ENCODE measurements at places on chromosomes 12 and 14.

GRCh38 chr14:92421751-92422150 lies 91.8 kb upstream of the RIN3 start:
- no peak for DNase-seq

DNA sequence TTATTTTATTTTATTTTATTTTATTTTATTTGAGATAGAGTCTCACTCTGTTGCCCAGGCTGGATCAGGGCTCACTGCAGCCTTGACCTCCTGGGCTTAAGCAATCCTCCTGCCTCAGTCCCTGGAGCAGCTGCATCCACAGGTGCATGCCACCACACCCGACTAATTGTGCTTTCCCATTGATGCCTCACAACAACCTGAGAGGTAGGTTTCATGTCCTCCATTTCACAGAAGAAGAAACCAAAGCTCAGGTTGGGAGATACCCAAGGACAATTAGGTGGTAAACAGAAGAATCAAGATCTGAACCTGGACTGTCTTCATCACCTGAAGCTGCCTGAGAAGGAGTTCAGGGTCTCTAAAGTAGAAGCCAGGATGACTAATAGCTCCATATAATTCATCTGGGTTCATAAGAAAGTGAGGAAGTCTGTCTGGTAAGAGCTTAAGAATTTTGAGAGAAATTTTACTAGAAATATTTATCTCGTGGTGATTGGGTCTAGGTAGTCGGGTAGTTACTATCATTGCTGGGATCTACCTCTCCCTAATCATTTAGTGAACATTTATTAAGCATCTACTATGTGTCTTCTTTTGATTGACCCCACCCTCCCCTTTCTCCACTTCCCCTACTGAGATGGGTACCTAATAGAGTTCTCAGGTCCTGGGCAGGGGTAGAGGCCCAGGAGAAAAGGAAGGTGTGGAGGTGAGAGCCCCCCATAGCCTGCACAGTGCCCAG lies 23.2 kb upstream of the ATP5MC2 start:
- no peak for DNase-seq

DNA sequence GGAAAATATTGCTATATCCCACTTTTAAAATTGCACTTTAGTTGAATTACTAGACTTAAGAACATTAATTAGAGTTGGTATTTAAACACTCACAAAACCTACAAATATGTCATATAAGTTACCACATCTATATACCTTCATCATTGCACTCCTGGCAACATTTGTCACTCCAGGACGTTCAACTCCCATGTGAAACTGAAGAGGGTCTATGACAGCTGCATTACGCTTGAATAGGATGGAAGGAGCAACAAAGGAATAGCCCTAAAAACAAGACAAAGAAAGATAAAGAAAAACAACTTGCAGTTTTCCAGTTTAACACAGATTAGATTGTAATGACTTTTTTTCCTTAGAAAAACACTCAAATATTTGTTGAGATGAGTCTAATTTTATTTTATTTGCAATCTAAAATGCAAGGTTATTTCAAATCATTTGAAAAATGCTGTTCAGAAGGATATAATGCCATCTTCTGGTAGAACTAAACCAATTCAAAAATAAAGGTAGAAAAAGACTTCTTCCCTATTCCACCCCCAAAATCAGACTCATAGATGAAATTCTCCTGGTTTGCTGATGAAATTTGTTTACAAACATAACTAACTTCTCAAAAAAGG lies 84.3 kb upstream of the TTC7B start:
- DNase-seq, result peak; percentile 9

- no peak for DNase-seq
Observed at GRCh38 chr14:30906752-30907658, 32.6 kb downstream of the COCH start.

GRCh38 chr12:1488908-1489381 lies 105.4 kb downstream of the FBXL14 start:
- DNase-seq, result no peak

GRCh38 chr12:3704512-3705353 lies 48.2 kb downstream of the CRACR2A start:
- no peak for DNase-seq

DNA sequence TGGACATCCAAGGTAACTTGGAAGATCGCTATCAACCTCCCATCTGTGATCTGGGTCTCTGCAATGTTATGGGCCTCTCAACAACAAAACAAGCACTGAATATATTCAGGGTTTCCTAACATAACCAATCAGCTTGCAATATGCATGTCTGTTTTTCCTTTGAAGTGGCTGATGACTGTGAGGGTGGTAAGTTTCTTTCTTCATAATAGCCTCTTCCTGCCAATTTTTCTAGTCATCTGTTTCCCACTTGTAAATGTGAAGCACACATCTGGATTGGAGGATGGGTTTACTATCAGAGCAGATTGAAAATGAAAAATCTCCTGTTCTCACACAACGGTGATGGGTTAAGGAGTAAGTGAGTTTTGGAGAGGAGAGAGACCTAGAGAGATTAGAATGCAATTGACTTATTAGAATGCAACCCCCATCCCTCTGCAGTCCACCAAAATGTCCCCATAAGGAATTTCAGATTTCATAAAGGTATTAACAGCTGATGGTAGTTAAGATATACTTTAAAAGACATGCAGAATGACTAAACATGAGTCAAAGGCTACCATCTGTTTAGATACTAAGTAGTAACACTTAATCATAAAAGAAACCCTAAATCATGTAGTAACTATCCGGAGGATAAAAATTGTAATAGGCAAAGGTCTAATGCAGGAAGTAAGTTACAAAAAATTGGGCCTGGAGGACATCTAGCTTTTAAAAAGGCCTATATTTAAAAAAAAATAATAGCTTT lies 58.4 kb upstream of the SAV1 start:
- DNase-seq, result no peak

DNA sequence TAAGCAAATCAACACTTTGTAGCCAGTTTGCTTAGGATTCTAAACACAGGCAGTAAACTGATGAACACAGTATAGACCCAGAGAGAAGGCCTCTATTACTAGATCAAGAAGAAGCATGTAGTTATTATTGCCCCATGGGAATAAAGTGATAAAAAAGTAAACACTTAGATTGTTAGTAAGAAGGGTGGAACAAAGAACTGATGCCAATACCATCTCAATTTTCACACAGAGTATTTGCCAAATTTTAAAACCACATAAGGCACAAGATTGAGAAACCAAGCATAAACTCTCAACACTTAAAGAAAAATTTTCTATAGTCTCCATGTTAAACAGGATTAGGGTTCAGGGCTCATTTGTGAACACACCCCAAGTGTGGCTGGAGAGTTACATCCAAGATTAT lies 77.0 kb upstream of the SYT1 start:
- DNase-seq, result no peak

GRCh38 chr12:119208626-119209061 lies 29.9 kb downstream of the HSPB8 start:
- DNase-seq, result no peak

- no peak for DNase-seq
Observed at GRCh38 chr14:92973261-92973797, 50.4 kb downstream of the CHGA start.
